ENCODE measurements at places on chromosomes 6 and 20.

DNA sequence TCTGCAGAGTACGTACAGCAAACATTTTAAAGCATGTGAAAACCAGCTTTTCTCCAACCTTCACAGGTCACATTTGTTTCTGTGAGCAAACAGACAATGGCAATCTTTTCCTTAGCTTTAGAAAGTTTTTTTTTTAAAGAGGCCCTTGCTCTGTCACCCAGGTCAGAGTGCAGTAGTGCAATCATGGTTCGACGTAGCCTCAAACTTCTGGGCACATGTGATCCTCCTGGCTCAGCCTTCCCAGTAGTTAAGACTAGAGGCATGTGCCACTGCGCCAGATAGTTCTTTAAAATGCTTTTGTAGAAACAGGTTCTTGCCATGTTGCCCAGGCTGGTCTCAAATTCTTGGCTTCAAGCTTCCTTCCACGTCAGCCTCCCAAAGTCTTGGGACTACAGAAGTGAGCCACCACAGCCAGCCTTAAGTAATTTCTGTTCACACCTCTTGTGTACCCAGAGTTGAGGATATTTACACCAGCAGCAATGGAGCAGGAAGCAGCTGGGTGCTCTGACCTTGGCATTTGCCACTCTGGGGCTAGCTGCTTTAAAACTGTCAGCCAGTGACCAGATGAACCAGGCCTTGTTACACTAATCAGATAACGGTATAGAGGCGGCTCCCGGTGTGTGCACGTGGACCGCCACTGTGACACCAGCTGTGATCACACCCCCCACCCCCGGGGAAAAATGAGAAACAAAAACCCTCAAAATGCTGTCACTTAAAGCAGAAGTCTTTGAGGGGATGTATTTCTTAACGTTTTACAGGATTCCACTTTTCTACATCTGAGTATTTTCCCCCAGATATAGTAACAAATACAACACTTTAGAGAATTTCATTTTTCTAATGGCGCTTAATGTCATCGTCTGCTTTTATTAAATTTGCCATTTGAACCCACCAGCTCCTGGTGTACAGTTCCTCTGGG, 71.3 kb downstream of the AKAP12 start:
- no peak for DNase-seq

DNA sequence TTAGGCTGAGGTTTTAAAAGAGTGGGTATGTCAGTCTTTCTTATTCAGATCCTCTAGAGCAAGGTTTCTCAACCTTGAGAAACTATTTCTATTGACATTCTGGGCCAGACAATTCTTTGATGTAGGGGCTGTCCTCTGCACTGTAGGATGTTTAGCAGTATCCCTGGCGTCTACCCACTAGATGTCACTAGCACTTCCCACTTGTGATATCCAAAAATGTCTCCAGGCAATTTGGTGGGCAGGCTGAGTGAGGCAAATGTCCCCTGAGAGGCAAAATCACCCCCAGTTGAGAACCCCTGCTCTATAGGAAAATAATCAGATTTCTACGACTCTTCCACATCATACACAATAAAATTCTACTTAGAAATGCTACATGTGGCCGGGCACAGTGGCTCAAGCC, 7.7 kb upstream of the ZKSCAN8 start:
- peak; percentile 53 for DNase-seq

- DNase-seq = no peak
Observed at GRCh38 chr6:149212892-149213801, 104.4 kb upstream of the TAB2 start.

GRCh38 chr20:12311094-12311865, 393.6 kb downstream of the BTBD3 start:
- peak; percentile 37 for DNase-seq

DNA sequence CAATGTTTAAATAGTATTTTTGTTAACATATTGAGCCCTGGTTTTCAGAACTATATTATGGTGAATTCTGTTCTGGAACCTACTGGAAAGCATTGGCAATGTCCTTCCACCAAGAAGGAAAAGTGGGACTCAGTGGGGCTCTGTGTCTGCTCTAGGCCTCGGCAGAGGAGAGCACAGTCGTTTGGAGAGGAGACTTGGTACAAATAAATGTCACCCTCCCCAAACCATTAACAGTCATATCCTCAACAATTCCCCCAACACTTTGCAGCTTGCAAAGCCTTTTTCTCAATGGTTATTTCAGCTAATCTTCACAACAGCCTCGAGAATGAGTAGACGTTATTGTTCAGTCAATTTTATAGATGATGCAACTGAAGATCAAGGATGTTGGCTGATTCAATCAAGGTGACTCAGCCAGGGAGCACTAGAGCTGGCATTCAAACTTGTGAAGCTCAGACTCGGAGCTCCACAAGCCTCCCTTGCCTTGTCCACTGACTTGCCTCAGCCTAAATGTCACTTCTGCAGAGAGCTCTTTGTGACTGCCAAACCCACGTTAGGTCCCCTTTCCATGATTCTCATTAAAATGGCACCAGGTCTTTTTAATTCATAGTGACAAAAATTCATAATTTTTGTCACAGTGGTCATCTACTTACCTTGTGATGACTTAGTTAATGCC, 60.6 kb downstream of the TOX2 start:
- peak; percentile 91 for DNase-seq
